ENCODE measurements at places on chromosomes 2 and 18.

GRCh38 chr2:220174826-220175225 lies 547.4 kb downstream of the SLC4A3 start:
- no peak for DNase-seq

DNA sequence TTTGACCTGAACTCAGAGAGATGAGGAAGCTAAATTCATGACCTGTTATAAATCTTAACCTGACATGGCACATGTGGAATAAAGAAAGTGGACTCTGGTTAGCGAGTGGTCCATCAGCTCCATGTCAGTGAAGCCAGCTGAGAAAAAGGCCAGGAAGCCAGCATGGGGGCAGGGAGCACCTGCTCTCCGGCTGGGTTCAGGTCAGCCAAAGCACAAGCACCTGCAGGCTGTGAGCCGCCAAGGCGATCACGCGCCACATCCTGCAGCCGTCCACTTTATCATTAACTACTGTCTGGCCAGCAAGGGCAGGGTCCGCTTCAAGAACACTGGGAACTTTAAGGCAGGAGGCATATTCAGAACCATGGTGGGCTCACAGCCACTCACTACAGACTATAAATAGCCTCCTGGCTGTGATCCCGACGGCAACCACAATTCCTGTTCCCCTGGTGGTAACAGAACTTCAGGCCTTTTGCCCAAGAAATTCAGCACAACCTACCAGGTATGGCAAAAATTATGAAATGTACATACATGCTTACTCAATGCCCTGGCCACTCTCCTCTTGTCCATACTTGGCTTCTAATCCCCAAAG lies 35.5 kb downstream of the ACVR1 start:
- no peak for DNase-seq

GRCh38 chr2:47008381-47009252 lies 93.0 kb upstream of the MCFD2 start:
- DNase-seq = no peak

GRCh38 chr2:39512434-39512935 lies 75.4 kb upstream of the MAP4K3 start:
- DNase-seq = no peak

GRCh38 chr2:71831193-71831577 lies 316.5 kb downstream of the CYP26B1 start:
- no peak for DNase-seq

DNA sequence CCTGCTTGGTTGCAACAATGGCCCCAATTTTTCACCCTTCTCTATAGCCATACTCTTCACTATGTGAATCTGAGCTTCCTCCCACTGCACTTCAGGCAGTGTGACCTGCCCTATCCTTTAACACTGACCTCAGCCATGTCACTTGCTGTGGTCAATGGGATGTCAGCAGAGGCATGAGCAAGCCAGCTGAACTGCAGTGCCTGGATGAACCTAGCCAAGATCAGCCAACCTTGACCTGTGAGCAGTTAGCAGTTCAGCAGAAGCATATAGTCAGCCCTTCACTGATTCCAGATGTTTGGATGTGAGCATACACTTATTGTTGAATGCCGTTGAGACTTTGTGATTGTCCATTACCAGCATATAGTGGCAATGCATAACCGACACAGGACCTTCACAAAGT lies 63.4 kb upstream of the BOD1L2 start:
- no peak for DNase-seq

DNA sequence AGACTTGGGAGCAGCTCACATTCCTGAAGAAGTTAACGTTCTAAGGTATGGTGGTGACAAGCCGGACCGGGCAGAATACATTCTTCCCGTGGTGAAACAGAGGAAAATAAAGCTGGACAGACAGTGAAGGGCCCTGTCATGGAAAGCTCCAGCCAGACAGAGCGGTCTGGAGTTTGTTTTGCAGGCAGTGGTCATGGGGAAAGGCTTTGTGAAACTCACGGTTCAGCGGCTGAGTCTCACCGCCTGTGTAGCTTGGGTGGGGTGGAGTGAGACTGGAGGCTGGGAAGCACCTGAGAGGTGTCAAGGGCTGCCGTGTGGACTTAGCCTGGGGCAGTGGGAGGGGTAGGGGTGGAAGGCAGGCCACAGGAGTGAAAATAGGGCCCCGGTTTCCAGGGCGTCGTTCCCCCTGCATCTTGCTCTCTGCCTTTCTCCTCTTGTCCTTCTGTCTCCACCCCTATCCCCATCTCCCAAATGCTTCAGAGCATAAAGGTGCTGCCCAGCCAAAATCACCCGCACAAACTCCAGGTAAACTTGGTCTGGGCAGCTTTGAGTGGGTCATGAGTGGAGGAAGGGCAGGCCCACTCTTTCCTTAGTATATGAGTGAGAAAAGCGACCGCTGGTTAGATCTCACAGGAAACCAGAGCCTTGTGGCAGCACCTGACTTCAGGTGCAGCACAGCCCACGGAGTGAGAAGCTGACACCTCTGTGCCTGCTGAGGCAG lies 11.4 kb upstream of the SLC20A1 start:
- no peak for DNase-seq

DNA sequence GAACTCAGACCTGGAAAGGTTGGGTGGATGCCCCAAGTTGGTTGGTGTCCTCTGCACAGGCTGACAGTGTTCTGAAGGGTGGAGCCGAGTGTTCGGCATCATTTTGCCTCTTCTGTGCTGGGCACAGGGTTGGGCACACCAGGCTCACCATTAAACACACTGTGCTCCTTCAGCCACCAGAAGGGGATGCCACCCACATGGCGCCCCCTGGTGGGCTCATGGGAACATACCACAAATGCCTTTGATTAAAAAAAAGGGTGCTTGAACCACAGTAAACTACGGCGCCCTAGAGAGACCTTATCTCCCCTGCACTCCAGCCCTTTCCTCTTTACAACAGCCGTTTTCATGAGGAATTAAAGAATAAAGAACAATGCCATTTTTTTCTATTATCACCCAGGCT lies 89.4 kb downstream of the CELF4 start:
- no peak for DNase-seq

DNA sequence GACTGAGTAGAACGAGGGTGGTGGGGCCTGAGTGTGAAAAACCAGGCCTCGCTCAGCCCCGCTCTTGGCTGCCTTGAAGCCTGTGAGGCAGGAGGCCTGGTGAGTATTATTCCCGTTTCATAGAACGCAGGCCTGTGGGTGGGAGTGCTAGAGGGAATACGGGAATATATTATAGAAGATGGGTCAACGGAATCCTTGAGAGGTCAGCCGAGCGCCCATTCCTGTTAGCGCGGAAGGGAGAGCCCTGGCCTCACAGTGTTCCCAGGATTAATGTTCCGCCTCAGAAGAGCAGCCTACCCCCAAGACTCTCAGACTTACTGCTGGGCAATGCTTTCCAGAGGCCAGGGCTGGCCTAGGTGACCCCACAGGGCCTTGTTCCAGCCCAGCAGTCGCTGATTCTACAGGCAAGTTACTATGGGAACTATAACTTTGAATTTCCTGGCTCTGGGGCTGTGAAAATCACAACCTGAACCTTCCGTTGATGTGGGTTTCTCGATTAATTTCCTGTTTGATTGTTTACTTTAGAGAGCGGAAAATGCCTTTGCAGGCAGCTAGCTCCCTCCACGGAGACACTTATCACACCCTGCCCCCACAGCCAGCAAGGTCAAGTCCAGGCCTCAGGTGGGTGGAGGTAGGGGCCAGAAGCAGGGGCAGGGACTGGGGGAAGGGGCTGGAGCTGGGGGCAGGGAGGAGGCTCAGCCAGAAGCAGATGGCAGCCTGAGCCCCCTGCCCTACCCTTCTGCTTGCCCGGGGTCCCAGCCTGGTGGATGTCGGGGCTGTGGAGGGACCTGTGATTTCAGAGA lies 108.3 kb downstream of the SMAD7 start:
- no peak for DNase-seq

DNA sequence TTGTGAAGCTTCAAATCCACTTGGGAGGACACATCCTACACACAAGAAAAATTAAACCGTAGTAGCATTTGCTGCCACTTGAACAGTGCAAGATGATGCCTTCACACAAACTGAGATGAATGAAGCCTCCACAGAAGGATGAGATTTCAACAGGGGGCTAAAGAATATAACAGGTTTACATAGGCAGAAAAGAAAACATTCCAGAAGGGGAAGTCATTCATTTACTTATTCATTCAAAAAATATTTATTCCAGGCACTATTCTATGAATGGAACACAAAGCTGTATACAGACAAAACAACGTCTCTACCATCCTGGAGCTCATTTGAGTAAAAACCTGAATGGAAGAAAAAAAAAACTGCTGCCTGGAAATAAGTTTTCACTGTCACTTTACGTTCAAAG lies 170.5 kb downstream of the CDH20 start:
- DNase-seq = no peak

GRCh38 chr2:219401606-219402005 lies 13.9 kb upstream of the DNPEP start:
- DNase-seq = no peak

DNA sequence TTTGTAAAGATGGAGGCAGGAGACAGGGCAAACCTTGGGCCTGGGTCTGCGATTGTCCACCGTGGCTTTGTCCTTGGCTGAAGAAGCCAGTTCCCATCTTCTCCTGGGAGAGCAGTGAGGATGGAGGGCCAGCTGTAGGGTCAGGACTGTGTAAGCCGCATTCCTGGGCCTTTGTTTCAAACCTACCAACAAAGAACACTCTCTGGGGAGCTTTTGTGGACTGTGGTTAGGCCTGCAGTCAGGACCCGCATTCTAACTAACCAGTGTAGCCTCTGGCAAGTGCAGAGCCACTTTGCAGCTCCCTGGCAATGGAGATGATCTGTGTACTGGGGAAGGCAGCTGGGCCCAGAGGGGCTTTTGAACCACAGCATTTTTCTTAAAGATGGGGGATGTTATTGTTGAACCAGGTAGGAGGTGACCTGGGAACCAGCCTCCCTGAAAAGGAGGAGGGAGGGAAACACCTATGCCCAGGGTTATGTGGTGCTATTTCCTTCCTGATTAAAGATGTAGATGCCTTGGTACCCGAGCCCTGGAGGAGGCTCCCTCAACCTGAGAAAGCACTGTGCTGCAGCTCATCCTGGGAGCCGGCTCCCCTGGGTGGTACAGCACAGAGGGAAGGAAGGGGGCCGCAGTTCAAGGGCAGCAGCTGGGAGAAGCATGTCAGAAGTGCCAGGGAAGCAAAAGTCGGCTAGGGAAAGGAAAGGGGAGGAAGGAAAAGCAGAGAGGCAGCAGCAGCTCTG lies 12.7 kb upstream of the SMAD4 start:
- DNase-seq = no peak

DNA sequence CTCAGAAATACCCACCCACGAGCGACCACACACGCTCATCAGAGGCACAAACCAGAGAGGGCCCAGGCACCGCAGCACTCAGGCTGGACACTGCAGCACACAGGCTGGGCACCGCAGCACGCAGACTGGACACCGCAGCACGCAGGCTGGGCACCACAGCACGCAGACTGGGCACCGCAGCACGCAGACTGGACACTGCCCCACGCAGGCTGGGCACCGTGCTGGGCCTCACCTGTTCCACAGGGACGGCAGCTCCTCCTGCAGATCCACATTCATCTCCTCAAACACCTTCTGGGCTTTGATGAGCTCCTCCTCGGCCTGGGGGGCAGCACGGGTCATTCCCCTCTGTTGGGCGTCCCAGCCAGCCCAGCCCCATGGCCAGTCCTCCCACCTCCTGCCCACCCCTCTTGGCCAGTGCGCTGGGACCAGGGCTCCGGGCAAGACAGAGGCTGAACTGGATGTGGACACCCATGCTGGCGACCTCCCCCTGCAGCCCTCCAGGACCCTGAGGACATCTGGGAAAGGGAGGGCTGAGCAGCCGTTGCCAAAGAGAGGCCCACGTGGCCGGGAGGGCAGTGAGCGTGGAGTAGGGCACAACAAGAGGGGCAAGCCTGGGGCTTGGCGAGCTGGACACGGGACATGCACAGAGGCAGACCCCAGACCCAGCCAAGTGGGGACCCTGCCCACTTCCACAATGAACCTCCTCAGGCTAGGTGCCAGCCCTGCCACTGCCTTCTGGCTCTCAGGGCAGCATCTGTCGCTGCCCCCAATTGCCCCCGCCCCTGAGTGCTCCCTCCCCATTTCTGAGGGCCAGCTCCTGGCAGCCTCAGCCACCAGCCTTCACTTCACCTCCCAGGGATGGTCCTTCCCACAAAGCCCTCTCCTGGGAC lies 43.0 kb downstream of the BIN1 start:
- DNase-seq = no peak

GRCh38 chr2:60992985-60993392 lies 24.5 kb upstream of the PEX13 start:
- DNase-seq = peak; percentile 81

DNA sequence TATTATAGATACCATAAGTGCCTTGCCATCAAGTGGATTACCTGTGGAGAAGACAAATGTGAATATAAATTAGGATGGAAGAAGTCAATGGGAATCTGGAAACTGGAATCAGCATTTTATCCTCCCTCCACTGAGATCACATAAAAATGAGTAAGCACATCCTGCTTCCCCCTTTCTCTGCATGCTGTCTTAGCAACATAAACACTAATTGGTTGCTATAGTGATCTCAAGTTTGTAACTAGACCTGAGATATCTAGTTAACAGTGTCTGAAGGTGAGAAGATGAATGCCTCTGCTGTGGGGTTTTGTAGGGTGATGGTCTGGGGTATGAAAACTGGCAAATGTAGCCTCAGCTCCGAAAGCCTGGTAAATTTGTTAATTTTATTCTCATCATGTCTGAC lies 1357.5 kb upstream of the CELF4 start:
- no peak for DNase-seq

- DNase-seq = no peak
Observed at GRCh38 chr2:160837416-160837815, 322.8 kb upstream of the TANK start.

GRCh38 chr2:135688978-135689377 lies 52.7 kb upstream of the UBXN4 start:
- DNase-seq = no peak

DNA sequence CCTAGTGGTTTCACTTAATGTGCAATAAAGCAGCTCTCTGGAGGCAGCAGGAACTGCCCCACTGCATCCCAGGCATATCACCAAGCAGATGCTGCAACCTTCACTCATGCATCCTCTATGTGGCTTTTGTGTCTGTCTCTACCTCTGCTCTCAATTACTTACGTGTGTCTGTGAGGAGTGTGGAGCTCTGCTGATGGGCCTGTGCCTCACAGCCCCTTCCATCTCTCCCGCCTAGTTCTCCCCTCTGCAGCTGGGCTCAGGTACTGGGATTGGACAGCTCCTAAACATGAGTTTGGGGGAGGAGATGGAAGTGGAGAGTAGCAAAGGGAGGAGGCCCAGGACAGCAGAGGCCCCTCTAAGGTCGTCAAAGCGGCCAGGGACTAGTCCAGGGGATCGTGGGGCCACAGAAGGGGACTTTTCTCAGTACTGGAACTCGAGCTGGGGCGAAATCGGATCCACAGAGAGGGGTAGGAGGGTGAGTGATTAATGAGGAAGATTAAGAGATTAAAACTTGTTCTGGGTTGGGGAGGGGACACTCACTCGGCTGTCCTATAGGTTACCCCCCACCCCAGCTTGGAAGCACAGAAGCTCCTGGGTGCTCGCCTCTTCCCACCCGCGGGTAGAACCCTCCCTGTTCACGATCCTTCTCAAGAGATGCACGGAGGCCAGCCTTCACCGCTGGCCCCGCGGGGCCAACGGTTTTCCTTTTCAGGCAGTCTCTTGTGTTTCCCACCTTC lies 2.1 kb upstream of the LBX2 start:
- no peak for DNase-seq

GRCh38 chr2:74778381-74779264 lies 55.3 kb upstream of the HK2 start:
- no peak for DNase-seq
